ENCODE measurements at places on chromosomes 11 and 22.

- no peak for DNase-seq
These were observed 769.6 kb downstream of the NTM start for GRCh38 chr11:132140056-132140455.

DNA sequence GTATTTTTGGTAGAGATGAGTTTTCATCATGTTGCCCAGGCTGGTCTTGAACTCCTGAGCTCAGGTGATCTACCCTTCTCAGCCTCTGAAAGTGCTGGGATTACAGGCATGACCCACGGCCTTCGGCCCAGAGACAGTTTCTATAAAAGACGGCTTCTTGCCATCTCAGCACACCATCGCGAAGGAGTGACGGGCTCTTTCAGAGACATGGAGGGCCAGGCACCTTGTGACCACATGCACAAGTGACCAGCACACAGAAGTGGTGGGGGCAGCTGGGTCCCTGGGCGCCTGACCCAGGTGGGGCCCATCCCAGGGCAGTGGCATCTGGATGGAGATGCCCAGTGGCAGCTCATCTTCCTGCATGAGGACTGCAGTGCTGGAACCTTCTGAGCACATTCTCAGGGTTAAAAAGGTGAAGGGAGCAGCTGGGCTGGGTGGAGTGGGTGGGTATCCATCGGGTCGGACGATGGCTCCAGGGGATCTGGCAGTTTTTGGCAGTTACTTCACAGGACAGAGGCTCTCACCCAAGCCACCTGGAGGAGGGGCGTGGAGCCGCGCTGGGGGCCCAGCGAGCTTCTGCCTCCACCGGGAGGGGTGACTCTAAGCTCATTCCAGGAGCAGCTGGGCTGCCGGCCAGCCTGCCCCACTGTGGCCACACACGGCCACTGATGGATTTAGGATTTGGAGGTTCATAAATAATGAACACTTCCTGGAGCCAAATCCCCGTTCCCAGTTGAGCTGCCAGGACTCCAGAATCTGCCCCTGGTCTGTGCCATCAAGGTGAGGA lies 373.0 kb downstream of the CTTN start:
- DNase-seq: no peak

- no peak for DNase-seq
These were observed 33.4 kb upstream of the API5 start for GRCh38 chr11:43278193-43278956.

DNA sequence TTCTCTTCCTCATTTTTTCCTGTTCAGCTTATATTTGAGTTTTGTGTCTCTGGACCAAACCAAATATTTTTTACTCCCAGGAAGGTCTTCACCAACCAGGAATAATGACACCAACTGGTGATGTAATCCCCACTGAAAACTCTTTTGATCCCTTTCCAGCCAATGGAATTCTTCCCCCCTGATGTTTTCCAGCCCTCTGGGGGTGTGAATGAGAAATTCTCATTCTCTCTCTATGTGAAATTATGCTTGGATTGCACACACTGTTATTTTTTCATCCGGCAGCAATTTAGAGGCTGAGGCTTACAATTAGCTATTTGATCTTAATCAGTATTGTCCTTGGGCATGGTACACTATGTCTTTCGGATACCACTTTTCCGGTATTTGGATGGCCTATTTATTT lies 39.5 kb upstream of the SLC1A2 start:
- no peak for DNase-seq

- no peak for DNase-seq
These were observed 448.0 kb downstream of the MIAT start for GRCh38 chr22:27105142-27106025.

DNA sequence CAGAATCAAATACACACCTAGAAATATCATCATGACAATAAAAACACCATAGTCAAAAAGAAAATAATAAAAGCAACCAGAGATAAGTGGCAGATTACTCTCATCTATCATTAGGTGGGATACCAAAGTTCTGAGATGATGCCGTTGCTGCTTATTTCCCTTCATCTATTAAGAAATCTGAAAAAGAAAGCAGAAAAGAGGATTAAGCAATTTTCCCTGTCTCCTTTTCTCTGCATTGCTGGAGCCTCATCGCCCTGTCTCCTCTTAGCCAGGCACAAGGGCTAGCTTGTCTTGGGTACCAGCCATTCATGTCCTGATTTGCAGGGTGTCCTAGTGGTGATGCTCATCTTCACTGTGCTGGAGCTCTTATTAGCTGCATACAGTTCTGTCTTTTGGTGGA lies 3.9 kb upstream of the MS4A14 start:
- no peak for DNase-seq

DNA sequence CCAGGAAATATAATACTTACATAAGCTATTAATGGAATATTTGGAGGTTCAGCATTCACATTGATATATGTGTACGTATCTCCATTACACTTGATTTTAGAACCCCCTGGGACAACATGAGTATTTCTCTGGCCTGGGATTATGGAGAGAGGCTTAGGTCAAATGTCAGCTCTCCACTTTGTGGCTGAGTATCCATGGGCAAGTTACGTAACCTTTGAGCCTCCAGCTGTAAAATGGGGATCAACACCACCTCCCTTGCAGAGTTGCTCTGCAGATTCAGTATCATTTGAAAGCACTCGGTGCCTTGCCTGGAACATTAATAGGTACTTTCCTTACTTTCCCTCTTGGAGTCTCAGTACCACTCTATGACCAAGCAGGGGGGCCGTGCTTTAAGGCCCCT lies 33.2 kb downstream of the C22orf31 start:
- no peak for DNase-seq

All from activated CD4-positive, alpha-beta T cell treated with anti-CD3 and anti-CD28 coated beads, Interleukin-2, amount 50 U/mL, for 24 hours (primary cell).